Activated CD4-positive, alpha-beta T cell treated with anti-CD3 and anti-CD28 coated beads for 48 hours (primary cell): ENCODE measurements at places on chromosomes 3 and 15.

- no peak for DNase-seq
Measured at GRCh38 chr3:112786002-112786590, 60.6 kb downstream of the CD200R1L start.

- DNase-seq = no peak
Measured at GRCh38 chr3:13065727-13066126, 7.5 kb downstream of the IQSEC1 start.

DNA sequence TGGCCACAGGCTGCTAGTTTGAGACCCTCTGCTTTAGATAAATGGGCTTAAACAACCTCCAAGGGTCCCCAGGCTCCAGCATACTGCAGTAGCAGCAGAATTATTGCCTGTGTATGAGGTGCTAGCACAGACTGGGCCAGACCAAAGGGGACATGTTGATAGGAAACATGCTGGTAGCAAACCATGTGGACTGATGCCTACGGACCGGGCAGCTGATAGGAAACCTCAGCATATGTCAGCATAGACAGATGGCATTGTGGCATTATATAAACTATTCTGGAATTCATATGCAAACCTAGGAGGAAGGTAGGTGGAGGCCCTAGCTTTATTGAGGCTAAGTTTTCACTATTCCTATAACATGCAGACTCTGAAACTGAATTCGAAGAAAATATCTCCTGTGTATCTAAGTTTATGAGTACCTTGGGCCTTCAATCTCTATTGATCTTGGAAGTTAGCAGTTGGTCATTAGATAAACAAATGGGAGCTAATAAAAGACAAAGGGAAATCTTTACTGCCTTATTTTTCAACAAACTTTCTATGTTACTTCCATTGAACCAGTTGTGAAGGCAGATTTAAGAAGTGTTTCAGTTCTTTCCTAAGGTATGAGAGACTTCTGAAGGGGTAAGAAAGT lies 1.7 kb upstream of the HGD start:
- DNase-seq = no peak

GRCh38 chr3:112354642-112355306 lies 21.8 kb downstream of the CD200 start:
- no peak for DNase-seq

DNA sequence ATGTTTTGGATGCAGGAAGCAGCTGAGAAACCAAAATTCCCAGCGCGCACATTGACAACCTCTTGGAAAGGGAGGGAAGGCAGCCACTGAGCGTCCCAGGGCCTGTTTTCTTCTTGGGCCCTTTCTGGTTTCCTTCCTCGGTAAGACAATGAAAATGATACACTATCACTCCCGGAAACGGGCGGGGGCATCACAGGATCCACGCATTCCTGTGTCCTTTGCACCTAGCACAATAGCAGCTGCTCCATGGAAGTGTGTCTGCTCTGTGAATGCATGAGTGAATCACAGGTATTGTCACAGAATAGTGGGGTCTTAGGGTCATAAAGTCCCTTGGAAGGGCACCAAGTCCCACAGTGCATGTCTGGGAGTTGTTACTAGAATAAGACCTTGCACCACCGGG lies 6.3 kb upstream of the ITPKA start:
- DNase-seq = no peak

DNA sequence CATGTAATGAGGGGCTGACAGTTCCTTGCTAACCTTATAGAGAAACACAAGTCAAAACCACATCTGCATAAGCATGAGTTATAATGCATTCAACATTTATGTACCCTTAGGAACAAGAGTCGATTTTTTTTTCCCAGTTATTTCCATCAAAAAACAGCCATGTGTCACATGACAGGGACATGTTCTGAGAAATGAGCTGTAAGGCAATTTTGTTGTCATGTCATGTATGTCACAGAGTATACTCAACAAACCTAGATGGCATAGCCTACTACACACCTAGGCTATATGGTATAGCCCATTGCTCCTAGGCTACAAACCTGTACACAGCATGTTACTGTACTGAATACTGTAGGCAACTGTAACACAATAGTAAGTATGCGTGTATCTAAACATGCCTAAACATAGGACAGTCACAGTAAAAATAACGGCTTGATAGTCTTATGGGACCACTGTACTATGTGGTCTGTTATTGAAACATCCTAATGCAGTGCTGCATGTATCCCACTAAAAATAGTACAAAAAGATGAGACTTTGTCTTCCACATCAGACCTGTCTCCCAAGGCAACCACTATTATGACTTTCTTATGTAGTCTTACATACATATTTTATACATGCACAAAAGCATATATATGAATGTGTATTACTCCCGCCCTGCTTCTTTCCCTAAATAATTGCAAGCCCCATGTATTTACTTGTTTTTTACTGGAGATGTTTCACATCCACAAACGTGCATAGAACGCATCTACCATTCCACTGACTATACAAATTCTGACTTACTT lies 34.9 kb downstream of the LINS1 start:
- no peak for DNase-seq

GRCh38 chr3:16050641-16051467 lies 123.6 kb upstream of the GALNT15 start:
- DNase-seq = no peak

DNA sequence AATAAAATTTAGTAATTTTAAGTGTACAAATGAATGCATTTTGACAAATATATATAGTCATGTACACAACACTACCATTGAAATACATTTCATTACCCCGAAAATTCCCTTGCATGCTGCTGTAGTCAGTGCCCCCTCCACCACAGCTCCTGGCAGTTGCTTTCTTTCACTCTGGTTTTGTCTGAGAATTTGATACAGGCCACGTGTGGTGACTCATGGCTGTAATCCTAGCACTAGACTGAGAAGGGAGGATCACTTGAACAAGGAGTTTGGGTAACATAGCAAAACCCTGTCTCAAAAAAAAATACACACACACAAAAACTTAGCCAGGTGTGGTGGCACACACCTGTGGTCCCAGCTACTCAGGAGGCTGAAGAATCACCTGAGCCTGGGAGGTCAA lies 65.4 kb downstream of the TFRC start:
- DNase-seq = no peak

GRCh38 chr3:17047894-17048293 lies 163.1 kb downstream of the PLCL2 start:
- no peak for DNase-seq

DNA sequence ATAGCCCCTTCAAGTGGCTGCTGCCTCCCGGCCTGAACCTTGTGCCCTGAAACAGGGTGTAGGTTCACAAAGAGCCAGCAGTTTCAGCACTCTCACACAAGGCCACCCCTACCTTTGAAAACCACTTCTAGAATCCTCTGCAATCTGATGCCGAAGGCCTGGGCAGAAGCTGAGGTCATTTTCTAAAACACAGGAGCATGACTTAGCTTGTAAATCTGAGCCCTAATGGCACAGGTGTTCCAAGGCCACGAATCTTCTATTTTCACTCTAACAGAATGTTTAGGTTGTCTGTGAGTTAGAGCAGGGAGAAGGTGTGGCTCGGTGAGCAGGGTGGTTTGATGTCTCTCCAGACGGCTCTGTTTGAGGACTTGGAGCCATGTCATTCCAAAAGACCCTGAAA lies 62.3 kb downstream of the SYNM start:
- no peak for DNase-seq

DNA sequence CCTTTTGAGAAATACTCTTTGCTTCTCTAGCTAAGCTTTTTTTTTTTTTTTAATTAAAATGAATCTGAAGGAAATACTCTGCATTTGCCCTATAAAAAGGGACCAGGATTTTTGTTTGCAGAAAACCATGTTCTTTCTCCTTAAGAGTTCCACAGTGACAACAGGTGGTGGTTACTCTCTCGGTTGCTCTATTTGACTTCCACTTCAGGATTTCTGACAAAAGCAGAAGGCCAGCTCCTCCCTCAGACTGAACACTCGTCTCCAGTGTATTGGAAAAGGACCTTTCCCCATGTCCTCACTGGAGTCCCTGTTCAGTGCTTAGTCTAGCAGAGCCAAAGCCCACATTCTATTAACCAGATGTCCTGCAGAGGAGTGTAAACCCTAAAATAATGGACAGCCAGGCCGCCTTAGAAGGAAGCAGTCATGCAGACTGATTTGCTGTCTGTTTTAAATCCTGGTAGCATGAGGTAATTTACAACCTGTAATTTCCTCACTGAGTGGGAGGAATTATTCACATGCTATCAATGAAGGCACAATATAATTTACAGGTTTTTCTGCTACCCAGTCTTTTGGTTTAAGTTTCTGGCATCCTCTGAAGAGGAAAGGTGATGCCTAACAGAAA lies 599.3 kb downstream of the PYDC2 start:
- no peak for DNase-seq

- no peak for DNase-seq
Measured at GRCh38 chr3:85030052-85030451, 71.3 kb downstream of the CADM2 start.

DNA sequence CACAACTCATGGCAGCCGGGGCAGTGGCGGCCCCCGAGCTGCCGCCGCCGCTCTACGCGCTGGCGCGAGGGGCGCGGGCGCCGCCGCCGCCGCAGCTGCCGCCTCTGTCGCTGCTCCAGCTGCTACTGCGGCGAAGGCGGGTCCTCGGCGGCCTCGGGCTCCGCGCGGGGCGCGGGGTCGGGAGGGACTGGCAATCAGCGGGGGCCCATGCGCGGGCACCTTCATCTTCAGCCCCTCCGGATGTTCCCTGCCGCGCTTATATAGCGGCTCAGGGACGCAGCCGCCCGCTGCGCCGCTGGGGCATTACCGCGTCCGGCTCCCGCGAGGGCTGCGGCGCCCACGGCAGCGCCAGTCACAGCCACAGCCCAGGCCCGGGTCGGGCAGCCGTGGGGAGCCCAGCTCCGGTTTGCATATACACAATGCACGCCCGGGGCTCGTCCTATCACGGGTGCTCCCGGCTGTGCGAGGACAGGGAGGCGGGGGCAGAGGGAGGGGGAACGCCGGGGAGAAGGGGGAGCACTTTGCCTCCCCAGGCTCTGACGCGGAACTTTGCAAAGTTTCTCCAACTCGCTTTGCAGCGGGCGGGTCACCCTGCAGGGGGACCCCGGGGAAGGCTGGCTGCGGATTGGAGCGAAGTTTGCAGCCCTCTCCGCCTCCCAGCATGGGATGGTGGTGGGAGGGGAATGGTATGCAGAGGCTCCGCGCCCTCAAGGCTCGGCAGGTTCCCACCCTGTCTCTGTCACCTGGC lies at the start of gene VGLL3:
VGLL3 (minus strand) TSS at position 416 of the 748 bp plus-strand sequence; CDS start at position 10, 406 bp downstream.
- peak; percentile 12 for DNase-seq

GRCh38 chr3:79835701-79836100 lies 67.9 kb upstream of the ROBO1 start:
- no peak for DNase-seq

- DNase-seq = no peak
Measured at GRCh38 chr3:122214711-122215110, 31.2 kb downstream of the CASR start.

GRCh38 chr3:160210341-160210740 lies 14.9 kb upstream of the C3orf80 start:
- DNase-seq = no peak
